ENCODE measurements at places on chromosomes 6 and 20.

- no peak for DNase-seq
These were observed 622 bp downstream of the MRGBP start for GRCh38 chr20:62796699-62797491.

- DNase-seq: no peak
These were observed 14.3 kb upstream of the SPO11 start for GRCh38 chr20:57315083-57315975.

DNA sequence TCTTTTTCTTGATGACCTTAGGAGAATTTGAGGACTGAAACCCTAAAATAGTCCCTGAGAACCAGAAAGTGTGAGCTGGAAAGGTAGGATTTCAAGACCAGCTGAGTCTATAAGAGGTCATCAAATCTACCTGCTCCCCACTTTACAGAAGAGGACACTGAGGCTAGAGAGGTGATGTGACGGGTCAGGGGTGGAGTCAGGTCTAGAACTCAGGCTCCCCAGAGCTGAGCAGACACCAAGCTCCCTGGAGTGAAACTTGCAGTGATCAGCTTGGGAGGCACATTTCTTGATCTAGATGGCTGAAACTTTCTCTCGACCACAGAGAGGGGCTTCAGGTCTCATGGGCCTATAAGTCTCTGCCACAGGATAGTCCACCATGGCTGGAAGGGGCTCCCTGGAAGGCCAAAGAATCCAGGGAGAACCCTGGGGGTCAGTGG is 55.1 kb downstream of the HNF4A start:
- no peak for DNase-seq

DNA sequence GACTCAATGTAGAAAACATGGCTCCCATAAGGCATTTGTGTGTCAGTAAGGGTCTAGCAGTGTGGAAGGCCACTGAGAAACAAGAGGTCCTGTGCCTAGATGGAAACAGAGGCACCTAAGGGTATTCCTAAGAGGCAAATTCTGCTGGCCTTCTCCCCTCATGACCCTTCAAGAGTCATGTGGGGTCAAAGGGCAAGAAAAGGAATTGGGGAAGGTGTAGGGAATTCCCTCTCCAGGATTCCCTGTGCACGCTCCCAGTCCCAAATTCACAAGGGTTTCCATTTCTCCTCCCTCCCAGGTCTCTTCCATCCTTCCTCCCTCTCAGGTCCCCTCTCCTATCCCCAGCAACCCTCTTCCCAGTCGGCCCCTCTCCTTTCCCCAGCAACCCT is 568 bp downstream of the AGPAT1 start:
- DNase-seq: no peak

DNA sequence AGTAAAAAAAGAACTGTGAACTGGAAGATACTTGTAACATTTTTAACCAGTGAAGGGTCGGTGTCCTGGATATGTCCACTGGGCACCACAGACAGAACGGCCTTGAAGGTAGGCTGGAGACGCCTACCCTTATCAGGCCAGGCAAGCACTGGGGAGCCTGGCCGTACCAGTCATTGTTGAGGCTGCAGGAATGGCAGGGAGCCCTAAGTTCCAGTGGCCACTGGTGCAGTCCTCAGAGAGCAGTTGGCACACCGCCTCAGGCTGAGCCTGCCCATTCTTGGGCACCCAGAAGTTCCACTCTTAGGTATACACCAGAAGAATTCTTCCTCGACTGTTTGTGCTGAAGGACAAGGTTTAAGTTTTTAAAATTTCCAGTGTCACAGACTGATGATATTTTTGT is 20.5 kb downstream of the DNAJC5 start:
- DNase-seq: no peak

DNA sequence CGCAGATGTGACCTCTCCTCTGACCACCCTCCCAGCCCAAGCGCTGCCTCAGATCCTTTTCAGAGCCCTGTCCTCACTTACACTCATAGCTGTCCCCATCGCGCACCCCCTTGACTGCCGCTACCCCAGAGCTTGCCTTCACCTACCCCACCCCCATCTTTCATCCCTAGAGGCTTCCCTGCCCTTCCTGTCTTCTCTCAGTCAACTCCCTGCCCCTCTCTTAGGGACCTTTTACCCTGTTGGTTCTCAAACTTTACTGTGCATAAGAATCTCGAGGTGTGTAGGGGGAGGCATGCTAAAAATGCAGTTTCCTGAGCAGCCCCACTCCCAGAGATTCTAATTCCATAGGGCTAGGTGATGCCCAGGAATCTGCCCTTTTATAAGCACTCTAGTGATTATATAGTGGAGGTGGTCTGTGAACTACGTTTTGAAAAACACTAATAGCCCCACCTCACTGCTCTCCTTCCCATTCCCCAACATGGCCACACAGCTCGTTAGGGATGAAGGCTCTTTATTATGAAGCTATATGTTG is 725 bp downstream of the TM9SF4 start:
- no peak for DNase-seq

GRCh38 chr6:79034865-79035264 is 43.2 kb downstream of the PHIP start:
- DNase-seq: no peak

GRCh38 chr6:85406641-85407075 is 43.2 kb upstream of the NT5E start:
- DNase-seq: no peak

DNA sequence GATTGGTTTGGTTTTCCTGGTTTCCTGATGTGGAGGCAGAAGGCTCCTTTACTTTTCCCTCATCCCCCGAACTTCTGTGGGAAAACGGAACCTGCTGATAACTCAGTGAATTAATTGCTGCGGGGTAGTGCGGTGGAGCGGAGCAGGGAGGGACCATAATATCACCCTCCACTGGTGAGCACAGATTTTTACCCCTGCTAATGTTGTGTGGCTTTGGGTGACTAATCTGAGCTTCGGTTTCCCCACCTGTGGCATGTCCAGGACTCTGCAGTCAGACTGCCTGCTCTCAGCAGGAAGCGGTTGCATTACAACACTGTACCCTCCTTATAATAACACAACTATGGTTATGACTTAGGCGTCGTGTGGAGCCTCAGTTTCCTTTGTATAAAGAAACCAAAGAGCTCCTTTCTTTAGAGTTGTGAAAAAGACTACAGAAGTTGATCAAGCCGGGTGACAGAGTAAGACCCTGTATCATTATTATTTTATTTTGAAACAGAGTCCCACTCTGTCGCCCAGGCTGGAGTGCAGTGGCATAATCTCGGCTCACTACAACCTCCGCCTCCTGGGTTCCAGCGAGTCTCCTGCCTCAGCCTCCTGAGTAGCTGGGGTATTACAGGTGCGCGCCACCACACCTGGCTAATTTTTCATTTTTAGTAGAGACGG is 2.2 kb upstream of the ID1 start:
- no peak for DNase-seq

- DNase-seq: no peak
These were observed 11.0 kb downstream of the SLC29A1 start for GRCh38 chr6:44234101-44235025.

DNA sequence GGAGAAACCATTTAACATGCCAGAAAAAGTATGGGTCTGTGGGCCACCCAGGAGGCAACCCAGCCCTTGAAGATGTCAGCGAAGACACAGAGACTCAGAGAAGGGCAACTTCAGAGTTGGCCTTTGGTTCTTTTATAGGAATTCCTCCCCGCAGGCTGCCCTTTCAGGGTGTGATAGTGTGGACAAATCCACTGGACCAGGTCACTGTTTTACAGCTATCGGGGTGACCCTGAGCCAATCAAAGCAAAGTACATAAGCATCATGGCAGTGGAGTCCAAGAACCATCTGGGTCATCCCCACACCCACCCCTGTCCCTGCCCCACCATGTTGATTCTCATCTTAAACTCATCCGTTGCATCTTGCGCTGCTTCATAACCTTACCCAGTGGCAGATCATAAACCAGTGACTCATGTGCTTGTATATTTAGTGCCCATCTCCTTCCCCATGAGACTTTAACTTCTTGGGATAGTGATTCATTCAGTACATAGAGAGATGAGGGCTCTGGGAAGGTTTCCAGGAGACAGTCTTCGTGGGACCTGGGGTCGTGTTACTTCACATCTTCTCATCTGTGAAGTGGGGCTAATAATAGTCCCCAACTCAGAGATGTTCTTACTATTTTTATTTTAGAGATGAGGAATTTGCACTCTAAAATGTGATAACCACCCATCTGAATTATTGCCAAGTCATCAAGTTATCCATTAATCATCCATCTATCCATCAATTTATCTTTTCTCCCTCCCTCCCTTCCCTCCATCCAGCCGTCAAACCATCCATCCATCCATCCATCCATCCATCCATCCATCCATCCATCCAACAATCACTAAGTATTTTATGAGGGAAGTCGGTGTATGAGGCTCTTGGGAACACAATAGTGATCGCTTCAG is 51.0 kb downstream of the EDN3 start:
- no peak for DNase-seq

DNA sequence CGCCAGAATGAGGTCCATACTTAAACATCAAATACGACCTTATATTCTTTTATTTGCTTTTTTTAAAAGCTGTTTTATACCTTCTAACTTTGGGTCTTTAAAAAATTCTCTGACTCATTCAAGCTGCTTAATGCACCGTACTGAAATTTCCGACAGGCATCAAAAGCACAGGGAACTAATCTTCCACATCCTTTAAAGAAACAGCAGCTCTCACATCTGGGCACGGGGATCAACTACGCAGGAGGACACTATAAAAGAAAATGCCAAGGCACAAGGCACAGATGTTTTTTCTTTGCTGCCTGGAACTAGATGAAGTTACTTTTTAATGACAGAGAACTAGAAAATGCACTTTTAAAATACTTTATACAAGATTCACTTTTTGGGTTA is 112.4 kb upstream of the ARG1 start:
- no peak for DNase-seq

GRCh38 chr20:33443006-33443511 is 504 bp downstream of the SNTA1 start:
- DNase-seq: no peak

DNA sequence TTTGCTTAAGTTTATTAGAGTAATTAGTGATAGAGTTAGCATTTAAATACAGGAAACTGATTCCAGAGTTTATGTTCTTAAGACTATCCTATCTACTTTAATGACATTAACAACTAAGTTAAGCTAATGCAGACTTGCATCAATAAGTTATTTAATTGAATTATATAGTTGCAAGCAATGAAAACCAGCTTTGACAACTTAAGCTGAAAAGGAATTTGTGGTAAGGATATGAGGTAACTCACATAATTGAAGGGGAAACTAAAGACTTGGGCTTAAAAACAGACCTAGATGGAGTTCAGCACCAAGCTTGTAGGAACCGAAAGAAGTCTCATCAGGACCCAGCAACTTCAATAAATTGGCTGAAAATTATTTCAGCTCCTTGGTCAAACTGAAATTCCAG is 222.3 kb downstream of the IBTK start:
- no peak for DNase-seq

DNA sequence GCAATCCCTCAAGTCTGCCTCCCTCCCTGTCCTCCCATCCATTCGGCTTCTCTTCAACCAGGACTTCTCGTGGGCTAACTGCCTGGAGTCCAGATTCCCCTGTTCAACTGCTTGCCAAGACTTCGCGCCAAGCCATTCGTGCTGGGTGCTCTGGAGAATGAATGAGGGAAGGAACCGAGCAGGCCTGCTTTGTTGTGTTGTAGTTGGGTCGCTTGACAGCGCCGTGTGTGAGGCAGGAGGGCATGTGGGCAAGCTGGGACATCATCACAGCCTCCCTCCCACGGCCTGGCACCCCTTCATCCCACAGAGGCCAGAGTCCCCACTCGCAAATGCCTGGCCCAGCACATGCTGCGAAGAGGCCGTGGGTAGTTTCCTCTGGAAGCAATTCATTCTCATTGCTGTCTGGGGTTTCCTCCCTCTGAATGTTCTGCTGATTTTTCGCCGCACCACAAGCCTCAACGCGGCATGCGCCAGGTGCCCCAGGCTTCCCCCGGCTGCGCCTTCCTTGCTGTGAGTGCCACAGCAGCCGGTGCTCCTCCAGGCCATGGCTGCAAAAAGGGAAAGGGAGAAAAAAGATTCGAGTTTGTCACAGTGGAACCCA is 336.0 kb downstream of the QKI start:
- no peak for DNase-seq

- no peak for DNase-seq
These were observed 93.1 kb upstream of the TAB2 start for GRCh38 chr6:149224399-149224798.

DNA sequence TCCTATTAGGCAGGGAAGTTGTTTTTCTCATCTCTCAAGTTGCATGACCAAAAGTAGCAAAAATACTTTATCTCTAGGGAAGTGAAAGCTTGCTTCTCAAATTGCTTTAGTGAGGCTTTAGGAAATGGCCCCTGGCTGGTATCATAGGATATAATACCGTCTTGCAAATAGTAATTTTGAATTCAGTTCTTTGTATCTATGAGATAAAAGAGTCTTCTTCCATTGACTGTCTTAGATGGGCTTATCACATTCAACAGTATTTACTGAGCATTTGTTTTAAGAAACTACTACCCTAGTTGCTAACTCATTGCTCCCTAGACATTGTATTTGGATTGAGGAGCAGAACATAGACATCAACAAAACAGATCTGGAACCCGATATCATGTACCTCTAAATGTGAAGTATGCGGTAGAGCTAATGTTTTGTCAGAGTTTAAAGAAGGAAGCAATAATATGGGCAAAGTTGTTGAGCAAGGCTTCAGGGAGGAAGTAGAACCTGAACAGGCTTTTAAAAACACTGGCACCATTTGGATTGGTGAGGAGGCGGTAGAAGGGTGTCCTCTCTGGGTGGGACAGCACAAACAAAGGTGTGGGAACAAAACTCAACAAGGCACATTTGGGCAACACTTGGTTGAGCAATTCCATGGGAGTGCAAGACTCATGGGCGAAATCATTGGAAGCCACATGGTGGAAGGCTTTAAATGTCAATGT is 101.5 kb downstream of the SGK1 start:
- no peak for DNase-seq

- DNase-seq: no peak
These were observed 126.3 kb downstream of the UST start for GRCh38 chr6:148873154-148873553.

DNA sequence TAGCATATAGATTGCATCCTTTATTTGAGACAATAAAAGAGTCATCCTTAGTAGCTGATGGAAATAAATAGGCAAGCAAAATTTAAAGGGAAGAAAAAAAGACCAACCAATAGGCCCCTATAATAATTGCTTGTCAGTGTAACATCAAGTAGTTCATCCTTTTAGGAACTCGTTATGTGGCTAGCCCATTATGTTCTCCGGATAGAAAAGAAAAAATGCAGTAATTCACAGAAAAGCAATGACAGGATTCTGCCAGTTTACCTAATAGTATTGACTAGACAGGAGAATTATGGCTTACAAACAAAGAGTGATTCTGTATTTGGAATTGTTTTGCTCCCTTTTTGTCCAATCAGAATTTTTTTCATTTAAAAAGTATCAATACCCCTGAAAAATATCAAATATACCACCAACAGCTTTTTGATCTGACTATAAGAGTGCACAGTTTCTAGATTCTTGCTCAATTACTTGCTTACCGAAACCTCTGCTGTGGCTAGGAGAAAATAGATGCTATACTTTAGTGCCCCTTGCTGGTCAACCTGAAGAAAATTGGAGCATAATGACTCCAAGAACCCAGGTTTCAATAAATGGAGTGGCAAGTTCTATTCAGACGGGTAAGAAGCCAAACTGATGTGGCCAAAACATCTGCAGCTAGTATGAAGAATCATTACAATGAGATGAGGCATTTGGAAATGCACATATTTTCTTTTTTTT is 91.5 kb upstream of the SASH1 start:
- no peak for DNase-seq

Measured in stimulated activated CD8-positive, alpha-beta memory T cell treated with anti-CD3 and anti-CD28 coated beads, Interleukin-15, amount 100 ng/mL, for 1 hour (primary cell).